ENCODE measurements at places on chromosomes 1 and 21. TPM values are rescaled to one million over a fixed set of nuclear protein-coding genes. Genes with fewer than 3 reads are reported as not detected.

- peak; percentile 79 for DNase-seq
Observed at GRCh38 chr1:91564888-91565701, 64.4 kb downstream of the CDC7 start.

DNA sequence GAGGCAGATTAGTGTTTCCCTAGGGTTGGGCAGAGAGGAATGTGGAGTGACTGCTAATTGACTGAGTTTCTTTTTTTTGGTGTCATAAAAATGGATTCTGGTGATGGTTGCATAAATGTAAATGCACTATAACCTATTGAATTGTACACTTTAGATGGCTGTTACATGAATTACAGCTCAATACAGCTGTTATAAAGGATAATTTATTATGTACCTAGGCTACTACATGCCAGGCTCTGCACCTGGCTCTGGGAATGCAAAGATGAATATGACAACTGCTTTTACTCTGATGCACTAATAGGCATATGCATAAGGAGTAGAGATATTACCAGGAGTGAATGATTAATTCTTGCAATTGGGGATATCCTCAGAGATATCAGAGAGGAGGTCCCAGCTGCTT lies 345.3 kb downstream of the PTBP2 start:
- no peak for DNase-seq

- no peak for DNase-seq
Observed at GRCh38 chr1:47616036-47616435, 178.2 kb downstream of the FOXD2 start.

GRCh38 chr1:226210571-226211176 lies 12.8 kb upstream of the MIXL1 start:
- no peak for DNase-seq

Gene RGS13
- 0.89 TPM for total RNA-seq

DNA sequence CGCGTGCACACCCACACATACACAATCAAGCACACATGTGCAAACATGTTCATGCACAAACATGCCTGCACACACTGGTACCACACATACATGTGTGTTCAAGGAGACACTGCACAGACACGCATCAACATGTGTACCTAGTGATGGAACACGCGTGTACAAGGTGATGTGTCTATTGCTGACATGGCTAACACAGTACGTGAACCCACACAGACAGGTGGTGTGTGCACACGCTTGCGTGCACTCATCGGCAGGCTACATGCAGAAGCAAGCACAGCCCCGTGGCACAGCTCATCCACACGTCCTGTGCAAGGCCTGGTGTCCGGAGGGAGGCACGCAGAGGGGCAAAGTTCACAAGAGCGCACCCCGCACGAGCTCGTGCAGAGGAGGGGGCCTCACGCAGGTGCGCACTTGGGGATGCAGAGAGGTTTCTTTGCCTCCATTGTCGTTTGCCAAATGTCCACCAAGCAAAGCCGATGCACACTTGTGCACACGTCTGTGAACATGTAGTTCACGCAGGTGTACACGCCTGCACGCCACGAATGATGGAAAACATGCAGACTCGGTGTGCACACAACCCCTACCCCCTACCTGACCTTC lies 969 bp downstream of the ACAP3 start:
- no peak for DNase-seq

GRCh38 chr1:19425646-19426239 lies 59.6 kb downstream of the CAPZB start:
- no peak for DNase-seq

Measured in muscle of leg (tissue), 16 donors.